BJ (cell line): ENCODE measurements at places on chromosomes 7 and 10. TPM values are rescaled to one million over a fixed set of nuclear protein-coding genes. Genes with fewer than 3 reads are reported as not detected.

Gene INA
- polyA plus RNA-seq, result 8.5 and 9.4 TPM in 2 replicates

DNA sequence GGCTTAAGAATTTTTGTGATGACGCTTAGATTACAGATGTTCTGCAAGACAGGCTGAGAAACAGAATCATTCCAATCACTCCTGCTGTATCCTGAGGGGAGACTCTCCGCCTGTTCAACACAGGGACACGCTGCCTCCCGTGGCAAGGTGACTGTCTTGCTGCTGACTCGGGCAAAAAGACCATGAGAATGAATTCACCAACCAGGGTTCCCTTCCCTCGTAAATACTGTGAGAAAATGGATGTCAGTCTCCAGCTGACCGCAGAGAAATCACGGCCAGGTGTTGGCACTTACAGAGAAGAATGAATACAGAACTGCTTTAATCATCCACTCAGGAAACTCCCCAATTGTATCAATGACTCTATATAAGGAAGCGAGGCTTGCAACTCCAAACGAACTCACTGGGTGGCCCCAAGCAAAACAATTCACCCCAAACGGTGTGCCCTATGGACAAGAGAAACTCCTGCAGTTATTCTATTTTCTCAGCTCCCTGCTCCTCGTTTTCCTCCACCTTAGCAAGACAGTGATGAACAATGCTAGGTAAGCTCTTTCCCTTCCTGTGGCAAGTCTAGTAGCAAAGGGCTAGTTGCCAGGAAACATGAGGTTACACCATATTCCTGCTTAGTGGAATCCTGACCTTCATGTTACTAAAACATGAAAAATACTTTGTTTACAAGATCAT is 22.8 kb downstream of the GNA12 start:
- peak; percentile 62 for DNase-seq

- DNase-seq, result peak; percentile 39
Observed at GRCh38 chr7:78326189-78326588, 527.6 kb downstream of the PHTF2 start.

Gene AGMO
- not detected in 2 replicates for polyA plus RNA-seq

GRCh38 chr10:126014309-126014708 is 117.9 kb downstream of the FANK1 start:
- DNase-seq, result peak; percentile 49

DNA sequence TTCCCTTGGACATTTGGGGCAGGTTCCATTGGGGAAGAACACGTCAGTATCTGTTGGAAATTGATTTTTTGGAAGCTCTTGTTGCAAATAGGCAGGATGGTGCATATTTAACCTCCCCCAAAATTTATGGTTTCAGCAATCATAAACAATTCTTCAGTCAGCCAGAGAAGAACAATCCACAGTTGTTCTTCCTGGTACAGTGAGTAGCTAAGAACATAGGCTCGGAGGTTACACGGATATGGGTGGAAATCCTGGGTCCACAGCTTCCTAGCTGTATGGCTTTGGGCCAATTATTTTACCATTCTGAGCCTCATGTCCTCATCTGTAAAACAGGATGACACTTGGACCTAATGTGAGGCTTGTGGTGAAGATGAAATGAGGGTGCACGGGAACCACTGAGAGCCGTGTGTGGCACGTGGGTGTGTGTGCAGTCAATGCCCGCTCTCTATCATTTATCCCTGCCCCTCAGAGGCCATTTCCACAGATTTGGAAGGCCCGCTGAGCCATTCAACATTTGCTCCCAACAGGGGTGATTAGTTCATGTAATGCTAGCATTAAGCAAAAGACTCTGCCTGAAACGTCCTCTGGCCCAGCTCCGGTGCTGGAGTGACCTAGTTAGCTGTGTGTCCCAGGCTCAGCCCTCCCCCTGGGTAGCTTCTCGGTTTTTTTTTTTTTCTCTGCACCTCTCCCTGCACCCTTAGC is 9.7 kb downstream of the CAMK1D start:
- DNase-seq, result no peak

DNA sequence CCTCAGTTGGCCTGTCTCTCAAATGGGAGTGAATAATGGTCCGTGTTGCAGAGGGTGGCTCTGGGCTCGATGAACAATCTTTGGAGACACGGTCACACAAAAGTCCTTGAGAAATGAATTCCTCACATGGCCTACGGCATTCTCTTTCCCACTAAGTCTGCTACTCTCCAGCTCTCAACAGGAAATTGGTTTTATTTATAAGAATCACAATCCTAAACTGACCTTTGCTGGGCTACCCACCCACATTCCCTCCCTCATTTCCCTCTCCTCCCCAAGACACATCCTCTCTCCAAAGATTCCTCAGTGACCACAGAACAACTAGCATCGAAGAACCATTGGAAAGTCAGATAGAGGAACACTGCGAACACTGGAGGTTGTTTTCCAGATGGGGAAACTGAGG is 4.7 kb downstream of the AFAP1L2 start:
- no peak for DNase-seq

GRCh38 chr10:96986200-96986856 is 154.2 kb downstream of the LCOR start:
- no peak for DNase-seq

- DNase-seq, result no peak
Observed at GRCh38 chr7:107224374-107225223, 55.8 kb downstream of the HBP1 start.
